NCI-H1930 (cell line): ENCODE measurements at places on chromosomes 11 and 22.

- DNase-seq = no peak
Observed at GRCh38 chr11:102288725-102289083, 28.6 kb upstream of the BIRC3 start.

DNA sequence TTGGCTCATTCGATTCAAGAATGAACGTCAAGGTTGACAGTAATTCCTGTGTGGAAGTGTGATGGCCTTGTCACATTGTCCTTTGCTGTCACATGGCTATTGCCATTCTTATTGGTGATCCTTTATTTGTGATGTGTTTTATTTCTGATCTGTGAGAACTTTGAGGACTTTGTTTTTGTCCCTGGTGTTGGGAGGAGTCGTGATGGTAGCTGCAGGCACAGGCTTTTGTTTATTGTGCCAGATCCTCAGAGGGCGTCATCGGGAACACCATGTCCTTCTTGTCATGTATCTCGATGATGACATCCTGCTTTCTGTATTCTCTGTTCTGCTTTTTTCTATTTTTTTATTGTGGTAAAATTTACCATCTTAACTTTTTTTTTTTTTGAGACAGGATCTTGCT is 5.6 kb downstream of the PICK1 start:
- DNase-seq = no peak

DNA sequence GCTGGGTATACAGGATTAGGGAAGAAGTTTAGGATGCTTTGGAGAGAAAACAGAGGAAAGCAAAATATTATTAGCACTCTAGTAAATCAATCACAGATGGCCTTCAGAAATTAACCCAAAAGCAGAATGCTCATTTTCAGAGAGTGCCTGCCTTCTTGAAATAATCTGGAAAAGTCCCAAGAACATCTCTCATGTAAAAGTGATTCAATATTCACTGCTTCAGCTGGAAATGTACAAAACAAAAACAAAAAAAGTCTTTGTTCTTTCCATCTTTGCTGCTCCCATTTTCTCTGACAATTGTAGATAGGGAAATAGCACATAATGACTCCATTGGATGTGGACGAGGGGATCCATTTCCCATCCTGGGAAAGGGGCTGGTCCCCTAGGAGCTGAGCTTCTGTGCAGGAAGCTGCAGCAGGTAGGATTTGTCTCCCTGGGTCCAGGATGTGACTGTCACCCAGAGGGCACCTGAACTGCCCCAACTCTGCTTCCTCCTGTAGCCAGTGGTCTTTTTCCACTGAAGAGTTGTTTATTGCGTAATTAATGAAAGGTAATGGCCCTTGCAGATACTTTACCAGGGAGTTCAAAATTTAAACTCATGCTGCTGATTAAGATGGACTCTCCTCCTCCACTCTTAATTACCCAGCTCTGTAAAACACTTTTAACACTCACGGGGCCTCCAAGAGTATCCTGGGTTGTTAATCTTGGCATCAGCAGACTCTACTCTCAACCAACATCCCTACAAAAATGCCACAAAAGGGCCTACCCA is 57.9 kb downstream of the SC5D start:
- DNase-seq = no peak

- no peak for DNase-seq
Observed at GRCh38 chr11:45708887-45709663, 43.7 kb upstream of the CHST1 start.

DNA sequence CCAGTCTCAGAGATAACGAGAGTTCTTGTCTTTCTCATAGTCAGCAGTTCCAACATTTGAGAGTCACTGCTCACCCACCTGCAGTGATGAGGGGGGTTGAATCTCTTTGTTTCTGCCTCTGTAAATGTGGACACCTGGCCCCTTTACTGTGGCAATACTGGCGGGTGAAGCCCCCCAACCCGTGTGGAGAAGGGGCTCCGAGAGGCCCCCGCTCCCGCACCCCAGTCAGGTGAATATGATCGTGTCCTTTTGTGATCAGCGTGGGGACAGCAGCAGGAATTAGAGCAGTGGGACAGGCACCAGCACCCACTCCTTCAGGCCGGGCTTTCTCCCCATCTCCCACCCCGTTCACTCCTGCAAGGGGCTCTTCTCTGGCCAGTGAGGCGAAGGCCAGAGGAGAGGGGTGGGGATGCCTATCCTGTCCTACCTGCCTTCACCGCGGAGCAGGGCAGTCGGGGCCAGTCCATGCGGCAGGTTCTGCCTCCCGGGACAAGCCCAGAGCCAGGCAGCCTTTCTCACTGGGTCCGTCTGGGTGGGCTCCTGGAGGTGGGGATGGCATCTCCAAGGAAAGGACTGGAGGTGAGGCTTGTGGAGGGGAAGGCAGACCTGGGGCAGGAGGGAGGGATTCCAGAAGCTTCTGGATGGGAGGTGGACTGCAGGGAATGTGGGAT is 12.7 kb upstream of the CELSR1 start:
- no peak for DNase-seq

- DNase-seq = no peak
Observed at GRCh38 chr22:47056776-47057470, 294.5 kb downstream of the TBC1D22A start.

GRCh38 chr22:33209930-33210784 is 152.0 kb upstream of the SYN3 start:
- peak; percentile 9 for DNase-seq

GRCh38 chr11:86459002-86459385 is 84.3 kb downstream of the CCDC81 start:
- no peak for DNase-seq

DNA sequence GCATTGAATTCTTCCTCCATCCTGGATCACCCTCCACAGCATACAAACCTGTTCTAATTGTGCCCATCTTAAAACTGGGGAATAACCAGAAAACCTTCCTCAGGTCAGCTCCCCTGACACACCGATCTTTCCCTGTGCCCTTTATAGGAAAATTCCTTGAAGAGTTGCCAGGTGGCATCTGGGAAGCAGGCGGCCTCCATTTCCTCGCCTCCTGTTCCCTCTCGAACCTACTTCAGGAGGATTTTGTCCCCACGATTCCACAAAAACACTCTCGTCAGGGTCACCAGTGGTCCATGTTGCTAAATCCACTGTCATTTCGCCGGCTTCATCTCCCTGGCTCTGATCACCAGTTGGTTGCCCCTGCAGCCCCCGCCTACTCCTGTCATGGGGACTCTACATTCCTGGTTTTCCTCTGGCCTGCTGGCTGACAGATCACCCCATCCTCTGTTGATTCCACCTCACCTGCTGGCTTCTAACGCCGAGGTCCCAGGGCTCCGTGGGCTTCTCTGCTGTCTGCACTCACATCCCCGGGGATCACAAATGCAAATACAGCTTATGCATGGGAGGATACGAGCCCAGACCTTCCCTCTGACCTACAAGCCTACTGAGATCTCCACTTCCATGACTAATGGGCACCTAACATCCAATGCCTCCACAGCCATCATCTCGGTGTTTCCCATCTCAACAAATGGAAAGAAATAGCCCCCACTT is 92.5 kb upstream of the PRDM11 start:
- no peak for DNase-seq

DNA sequence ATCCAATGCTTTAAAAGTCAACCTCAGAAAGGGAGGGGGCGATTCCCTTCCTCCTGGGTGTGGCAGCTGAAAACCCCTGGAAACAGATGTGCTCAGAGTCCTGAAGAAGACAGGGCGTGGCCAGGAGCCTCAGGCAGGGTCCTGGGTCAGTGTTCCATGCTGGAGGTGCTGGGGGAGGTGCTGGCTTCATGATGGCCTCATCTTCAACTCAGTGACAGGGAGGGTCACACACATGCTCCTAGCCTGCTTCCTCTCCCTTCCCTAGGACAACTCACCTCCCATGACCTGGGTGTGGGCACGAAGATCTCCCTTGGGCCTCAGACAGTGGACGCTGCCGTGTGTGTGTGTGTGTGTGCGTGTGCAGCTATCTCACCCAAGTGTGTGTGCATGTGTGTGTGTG is 245.6 kb upstream of the B3GAT1 start:
- DNase-seq = no peak

DNA sequence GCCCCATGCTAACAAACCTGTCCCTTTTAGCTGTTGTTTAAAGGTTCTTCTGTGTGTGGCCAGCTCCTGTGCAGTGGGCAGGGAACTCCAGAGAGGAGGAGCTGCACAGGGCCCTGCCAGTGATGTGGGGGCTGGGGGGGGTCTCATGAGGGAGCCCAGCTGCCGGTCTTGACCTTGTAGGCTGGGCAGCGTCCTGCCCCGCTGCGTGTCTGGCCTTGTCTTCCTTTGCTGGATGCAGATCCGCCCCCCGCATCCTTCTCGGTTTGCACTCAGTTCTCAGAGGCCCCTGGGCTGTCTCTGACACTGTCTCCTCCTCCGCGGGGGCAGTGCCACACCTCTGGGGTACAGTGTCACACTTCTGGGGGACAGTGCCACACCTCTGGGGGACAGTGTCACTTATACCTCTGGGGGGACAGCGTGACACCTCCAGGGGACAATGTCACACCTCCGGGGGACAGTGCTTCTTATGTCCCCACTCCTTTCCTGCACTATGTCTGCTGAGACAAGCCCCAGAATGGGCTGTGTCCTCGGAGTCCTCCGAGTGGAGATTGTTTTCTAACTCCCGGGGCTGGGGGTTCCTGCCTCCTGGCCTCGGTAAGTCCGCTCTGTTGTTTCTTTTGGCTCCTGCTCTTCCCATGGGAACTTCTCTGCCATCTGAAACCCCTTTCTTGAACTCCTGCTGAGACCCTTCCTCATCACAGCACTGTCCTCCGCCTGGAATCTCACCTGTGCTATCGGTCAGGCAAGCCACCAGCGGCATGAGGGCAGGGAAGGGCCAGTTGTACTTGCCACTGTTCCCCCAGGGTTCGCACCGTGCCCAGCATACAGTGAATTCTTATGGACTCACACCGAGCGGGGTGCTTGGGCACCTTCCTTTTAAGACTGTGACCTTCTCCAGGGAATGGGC is 788.3 kb downstream of the TBC1D22A start:
- DNase-seq = no peak

DNA sequence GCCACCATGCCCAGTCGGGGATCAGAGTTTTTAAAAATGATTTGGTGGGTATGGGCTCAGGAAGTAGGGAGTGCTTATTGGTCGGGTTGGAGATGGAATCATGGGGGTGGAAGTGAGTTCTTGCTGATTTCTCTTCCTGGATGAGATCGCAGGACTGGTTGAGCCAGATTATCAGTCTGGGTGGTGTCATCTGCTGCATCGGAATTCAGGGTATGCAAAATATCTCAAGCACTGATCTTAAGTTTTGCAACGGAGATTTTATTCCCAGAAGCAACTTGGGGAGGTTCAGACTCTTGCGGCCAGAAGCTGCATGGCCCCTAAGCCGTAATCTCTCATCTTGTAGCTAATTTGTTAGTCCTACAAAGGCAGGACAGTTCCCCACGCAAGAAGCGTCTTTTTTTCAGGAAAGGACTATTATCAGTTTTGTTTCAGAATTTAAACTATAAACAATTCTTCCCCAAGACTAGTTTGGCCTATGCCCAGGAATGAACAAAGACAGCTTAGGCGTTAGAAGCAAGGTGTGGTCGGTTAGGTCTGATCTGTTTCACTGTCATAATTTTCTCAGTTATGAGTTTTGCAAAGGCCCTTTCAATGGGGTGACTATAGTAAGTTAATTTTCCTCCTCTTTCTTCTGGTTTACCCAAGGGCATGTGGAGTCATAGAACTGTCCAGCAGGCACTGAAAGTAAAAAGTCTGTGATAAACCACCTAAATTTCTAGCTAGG is 1.4 kb upstream of the PIWIL3 start:
- no peak for DNase-seq

DNA sequence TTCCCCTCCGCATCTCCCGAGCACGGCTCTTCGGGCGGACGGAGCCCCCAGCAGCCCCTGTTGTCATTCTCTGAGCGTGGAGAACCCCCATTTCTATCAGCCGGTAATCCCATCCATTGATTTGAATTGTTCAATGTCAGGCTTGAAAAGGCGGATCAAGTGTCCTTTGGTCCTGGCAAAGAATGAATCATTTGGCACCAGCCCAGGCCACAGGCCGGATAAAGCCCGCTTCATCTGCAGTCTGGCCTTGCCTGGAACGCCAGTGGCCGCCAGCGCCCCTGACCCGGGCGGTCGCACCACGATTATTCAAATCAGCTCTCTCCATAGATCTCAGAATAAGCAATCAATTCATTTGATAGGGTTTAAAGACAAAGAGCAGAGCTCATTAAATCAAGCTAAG is 188.9 kb downstream of the BRD1 start:
- no peak for DNase-seq

DNA sequence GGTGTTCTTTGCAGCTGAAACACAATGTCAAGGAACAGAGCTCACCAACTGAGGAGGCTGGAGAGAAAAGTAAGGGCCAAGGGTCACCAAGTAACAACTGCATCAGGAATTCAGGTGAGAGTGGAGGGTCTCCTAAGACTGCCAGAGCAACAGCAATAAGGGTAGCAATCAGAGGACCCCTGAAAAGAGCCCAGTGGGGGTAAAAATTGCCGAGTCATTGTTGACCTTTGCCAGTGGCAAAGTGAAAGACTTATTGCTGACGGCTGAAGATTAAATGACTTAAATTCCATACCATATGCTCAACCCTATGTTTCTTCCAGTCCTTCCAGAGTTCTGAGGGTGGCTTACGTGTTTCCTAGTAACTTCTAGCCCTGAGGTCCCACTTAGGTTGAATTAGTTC is 51.9 kb upstream of the ARHGAP42 start:
- no peak for DNase-seq

- no peak for DNase-seq
Observed at GRCh38 chr11:12666915-12667314, 7.3 kb upstream of the TEAD1 start.

DNA sequence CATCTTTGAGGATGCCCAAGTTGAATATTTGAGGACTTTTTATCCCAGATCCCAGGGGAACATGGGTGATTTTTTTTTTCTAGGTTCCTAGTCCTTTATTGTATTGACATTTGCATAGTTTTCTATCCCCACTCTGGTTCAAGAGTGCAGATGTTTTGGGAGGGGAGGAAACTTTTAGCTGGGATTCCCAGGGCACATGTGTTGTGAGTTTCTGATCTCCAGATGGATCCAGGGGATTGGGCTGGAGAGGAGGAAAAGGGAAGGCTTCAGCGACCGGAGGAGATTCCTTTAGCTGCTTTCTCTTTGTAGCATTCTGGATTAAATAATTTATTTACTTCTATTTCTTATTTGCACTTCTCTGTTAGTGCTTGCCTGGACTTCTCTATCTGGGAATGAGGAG is 14.7 kb upstream of the SORL1-AS1 start:
- no peak for DNase-seq

- DNase-seq = no peak
Observed at GRCh38 chr11:127056338-127056971, 55.9 kb upstream of the KIRREL3 start.

- no peak for DNase-seq
Observed at GRCh38 chr11:23078289-23078971, 218.2 kb upstream of the CCDC179 start.

- no peak for DNase-seq
Observed at GRCh38 chr11:130832566-130833425, 83.5 kb downstream of the SNX19 start.

DNA sequence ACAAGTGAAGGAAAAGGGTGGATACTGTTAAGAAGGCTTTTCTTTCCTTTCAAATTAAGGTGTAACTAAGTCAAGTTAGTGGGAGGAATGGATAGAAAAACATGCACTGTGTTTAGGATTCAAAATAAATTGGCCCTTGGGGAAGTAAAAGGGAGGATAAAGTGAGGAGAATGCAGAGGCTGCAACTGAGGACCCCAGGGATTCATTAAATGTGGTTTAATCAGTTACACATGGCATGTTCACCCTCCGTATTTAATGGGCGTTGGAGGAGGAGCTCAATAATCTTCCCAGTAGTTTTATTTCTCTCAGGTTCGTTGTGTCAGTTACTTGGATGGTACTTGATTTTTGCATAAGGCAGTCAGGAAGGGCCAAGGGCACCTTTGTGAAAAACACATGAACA is 966.3 kb downstream of the JRKL start:
- DNase-seq = no peak

- DNase-seq = no peak
Observed at GRCh38 chr11:131658414-131658813, 288.0 kb downstream of the NTM start.
